ENCODE measurements at places on chromosomes 12 and 14. TPM values are rescaled to one million over a fixed set of nuclear protein-coding genes. Genes with fewer than 3 reads are reported as not detected.

Gene HSPA2
- total RNA-seq, result 8.7 TPM

Gene TMEM30B
- total RNA-seq, result 31.4 TPM

Gene ADAM21
- not detected for total RNA-seq

Gene TSPAN11
- total RNA-seq, result not detected

Gene BMP4
- total RNA-seq, result 108 TPM

Gene DIP2B
- total RNA-seq, result 32.7 TPM

Gene NABP2
- 32.1 TPM for total RNA-seq

Gene CKAP4
- 60.8 TPM for total RNA-seq

Gene KCNA5
- not detected for total RNA-seq

Gene LHX5
- 0.30 TPM for total RNA-seq

Gene KRT3
- not detected for total RNA-seq

Data from Caco-2 (cell line).